ENCODE measurements at places on chromosomes 3 and 15.

- DNase-seq = no peak
Observed at GRCh38 chr3:62332835-62333244, 40.5 kb downstream of the FEZF2 start.

DNA sequence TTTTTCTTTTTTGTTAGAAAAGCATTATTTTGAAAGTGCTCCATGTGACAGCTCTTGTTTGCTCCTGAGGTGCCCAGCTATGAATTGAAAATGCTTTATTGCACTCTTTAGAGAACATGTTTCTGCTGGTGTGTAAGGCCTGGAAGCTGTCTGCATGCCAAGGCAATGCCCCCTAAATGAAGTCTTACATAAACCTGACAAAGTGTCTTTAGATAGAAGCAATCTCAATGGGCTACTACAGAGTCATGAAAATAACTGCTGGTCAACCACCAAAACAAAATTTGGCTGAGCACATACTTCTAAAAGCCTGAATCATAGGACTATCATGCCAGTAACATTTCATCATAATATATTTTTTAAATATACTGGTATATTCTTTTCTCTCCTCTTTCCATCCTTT is 178.7 kb downstream of the THRB start:
- DNase-seq = no peak

DNA sequence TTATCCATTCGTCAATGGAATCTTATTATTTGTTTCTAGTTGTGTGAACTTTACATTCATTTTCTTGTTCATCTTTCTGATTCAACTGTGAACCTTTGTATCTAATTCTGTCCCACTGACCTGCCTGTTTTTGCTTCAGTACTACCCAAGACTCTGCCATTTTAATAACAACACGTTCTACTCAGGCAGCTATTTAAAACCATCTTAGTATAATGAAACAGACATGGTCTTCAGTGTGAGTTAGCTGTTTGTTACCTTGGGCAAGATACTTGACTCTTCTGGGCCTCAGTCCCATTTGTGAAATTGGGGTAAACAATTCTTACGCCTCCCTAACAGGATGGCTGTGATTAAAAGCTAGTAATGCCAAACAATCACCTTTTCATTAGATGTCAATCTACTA is 1.6 kb downstream of the BTBD1 start:
- DNase-seq = no peak

DNA sequence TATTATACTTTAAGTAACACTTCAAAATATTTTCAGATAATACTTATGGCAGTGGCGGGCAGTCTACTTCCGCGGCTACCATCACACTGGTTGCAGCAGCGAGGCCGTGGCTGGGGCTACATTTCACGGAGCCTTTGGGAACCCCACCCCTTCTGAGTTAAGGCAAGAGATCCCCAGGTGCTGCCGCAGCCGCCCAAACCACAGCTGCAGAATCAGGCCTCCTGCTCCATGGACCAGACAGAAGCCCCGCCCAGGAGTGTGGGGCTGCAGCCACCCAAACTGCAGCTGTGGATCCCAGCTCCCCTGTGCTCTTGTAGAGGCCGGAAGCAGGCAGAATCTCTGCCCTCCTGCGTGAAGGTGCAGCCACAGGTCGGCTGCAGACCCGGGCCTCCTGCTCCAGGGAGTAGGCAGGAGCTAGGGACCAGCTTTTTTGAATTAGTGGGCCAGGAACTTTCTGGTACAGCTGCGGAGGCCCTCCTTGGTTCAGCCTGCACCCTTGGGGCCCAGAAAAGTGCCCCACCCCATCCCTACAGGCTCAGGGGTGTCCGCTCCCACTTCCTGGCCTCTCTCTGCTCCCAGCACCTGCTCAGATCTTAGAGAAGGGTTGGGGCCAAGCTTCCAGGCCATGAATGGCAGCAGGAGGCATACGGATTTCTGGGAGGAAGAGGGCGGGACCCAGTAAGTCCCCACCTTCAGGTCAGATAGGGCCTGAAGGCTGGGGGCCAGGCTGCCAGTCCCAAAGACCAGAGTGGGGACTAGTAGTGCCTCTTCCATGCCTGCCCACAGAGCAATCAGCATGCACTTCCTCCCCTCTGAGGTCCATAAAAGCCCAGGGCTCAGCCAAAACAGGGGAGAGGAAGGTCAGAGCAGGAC is 1188.8 kb upstream of the CADM2 start:
- DNase-seq = no peak

DNA sequence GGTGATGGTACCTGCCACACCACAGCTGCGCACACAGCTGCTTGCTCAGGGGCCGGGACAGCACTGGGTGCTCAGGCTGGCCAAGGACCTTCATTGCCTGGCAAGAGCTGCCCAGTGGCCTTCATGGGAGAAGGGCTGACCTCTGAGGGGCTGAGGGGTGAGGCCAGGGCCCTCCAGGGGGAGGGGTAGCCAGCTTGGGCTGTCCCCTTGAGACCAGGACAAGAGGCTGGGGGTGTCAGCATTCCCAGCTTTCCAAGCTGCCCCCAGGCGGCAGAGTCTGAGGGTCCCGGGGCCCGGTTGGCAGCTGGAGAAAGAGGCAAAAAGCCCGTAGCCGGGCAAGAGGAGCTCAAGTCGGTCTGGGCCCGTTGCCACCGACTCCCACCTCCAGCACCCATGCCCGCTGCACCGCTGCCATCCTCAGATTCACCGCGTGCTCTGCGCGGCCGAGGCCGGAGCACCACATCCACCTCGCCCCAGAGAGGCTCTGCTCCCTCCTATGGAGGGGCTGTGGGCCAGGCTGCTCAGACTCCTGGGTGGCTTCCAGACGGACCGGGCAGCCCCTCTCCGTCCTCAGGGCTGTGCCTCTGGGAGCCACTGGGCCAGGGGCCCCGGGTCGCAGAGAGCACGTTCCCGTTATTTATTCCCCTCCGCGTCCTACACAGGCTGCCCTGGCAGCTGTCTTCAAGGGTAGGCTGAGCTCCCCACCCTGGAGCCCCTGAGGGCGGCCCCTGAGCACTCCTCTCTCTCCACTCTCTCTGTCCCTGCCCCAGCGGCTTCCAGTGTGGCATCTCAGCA is 51.5 kb downstream of the PLXNA1 start:
- DNase-seq = no peak

- DNase-seq = no peak
Observed at GRCh38 chr3:50385754-50386153, 26.4 kb upstream of the TMEM115 start.

- DNase-seq = no peak
Observed at GRCh38 chr15:92708635-92709034, 53.1 kb upstream of the FAM174B start.

DNA sequence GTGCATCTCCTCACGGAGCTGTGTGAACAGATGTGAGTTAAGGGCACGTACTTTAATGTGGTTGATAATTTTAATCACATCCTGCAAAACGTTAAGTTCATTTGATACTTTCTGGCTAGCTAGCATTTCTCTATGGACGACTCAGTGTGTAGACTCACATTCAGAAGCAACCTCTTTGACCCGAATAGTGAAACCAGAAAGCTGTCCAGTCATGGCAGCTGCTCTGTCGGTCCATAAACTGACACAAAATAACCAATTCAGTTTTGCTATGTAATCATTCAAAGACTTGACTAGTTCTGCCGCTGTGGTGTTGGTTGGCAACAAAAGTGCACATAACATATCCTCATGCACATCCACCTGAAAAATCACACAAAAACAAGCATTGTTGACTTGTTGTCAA is 3.7 kb upstream of the GFM1 start:
- no peak for DNase-seq

DNA sequence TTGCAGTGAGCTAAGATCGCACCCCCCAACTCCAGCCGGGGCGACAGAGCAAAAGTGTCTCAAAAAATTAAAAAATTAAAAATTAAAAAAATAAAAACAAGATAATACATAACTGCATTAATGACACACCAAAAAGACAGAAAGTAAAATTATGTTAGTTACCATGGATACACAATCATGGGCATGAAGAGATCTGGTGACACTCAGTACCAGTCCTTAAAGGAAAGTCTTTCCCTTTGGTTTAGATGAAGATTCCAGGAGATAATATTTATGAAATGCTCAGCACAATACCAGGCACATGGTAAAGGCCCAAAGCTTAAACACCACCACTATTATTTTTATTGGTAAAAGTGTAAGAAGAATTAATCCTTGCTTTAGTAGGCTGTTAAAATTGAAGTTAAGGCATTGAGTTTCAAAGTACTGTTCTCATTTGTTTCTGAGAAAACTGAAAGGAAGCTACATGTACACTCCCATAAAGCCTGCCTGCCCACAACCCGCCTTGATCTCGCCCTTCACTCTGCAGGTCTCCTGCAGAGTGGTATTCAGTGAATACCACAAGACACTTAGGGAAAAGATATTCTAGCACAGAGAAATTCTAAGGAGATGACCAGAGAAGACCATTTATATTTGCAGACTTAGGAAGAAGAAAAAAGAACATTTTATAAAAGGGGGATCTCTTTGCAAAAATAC is 52.3 kb downstream of the SUCLG2 start:
- DNase-seq = no peak

DNA sequence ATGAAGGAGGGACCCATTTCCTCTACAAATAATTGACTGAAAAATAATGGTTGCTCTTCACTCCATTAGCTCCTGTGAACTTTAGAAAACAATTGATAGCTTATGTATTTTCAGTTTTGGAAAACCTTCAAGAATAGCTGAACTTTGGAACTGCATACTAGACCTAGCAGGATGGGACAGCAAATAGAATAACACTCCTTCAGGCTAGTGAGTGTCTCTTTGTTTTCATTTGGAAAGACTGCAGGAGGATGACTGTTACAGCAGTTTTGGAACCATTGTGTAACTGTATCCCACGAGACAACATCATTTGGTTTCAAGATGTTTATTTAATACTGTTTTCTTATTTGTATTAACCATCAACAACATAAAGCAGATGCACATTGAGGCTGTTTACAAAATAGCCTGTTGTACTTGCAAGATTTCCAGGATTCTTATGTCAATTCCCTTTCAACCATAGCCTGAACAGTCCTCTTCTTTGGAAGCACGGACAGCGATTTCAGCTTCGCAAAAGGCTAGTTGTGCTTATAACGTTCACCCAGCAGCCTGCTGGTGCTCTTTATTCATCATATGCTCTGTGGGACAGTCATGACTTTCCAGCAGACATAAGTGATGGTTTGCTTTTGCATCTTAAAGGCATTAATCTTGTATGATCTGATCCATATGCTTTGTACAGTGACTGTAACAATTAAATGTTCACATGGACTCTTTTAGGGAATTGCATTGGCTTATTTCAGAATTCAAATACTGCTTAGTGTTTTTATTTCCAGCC is 335.5 kb downstream of the IL5RA start:
- DNase-seq = peak; percentile 79

DNA sequence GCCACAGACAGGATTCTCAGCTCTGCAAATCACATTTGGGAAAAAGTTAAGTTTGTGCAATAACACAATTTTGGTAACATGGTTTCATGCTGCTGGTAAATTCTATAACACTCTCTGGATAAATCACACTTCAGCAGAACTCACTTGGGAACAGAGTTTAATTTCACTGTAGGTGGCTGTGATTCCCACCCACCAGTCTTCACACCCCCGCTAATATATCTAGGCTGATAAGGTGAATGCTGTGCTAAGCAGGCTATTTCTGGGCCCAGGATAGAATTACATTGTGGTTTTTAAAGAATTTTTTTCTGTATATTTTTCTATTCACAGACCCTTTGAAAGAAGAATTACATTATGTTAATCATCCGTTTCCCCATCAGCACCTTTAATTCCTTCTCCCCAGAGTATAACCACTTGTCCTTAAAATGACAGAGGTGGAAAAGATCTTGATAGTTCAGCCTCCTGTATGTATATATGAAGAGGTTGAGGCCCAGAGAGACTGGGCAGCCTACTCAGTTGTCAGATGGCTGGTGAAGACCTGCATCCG is 22.9 kb downstream of the MAP2K1 start:
- no peak for DNase-seq

DNA sequence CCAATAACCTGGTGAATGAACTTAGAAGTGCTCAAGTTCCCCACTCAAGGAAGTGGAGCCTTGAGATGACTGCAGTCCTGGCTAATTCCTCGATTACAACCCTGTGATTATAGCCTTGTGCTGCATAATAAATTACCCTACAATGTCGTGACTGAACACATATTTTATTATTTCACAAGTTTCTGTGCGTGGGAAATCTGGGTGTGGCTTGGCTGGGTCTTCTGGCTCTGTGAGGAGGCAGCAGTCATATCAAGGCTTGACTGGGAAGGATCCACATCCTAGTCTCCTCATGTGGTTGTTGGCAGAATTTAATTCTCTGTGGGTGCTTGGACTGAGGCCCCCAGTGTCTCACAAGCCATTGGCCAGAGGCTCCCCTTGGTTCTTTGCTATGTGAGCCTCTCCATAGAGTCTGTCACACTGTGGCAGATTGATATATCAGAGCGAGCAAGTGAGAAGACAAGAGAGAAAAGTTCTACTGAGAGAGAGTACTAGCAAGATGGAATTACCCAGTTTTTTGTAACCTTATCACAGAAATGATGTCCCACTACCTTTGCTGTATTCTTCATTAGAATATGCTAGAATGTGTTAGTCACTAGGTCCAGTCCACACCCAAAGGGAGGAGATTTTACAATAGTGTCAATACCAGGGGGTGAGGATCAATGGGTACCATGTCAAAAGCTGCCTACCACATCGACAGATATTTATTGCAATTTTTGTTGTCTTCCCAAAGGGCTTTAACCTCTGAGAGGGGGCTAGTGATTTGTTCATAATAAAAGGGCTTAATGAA is 102.8 kb upstream of the TBC1D5 start:
- no peak for DNase-seq

DNA sequence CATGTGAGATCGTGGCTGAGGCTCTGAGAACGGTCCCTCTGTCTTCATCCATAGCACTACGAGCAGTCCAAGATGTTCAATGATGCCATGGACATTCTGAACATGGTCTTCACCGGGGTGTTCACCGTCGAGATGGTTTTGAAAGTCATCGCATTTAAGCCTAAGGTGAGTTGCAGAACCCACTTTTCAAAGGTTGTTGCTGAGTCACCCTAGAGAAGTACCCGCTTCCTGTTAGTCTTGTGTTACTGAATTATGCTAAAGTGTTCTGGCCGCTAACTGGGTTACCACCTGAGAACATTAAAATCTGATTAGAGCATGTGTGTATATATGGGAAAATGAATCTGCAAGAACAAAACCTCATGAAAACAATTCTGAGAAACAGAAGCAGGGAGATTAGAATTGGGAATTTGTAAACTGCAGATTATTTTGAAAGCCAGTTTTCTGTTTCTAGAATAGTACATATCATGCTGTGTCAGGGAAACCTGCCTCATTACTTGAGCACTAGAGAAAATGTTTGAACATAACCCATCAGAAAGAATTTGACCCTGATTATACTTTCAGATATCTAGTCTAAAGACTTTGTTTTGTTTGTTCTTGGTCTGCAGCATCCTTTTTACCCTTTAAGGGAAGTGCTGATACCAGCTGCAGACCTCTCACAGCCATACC is 92.6 kb downstream of the CHDH start:
- DNase-seq = no peak

- no peak for DNase-seq
Observed at GRCh38 chr3:101988596-101988995, 139.3 kb downstream of the NFKBIZ start.

GRCh38 chr15:29668120-29668602 is 154.1 kb downstream of the TJP1 start:
- DNase-seq = no peak

GRCh38 chr3:52712291-52713212 is 6.6 kb downstream of the SPCS1 start:
- no peak for DNase-seq

Measured in forelimb muscle (tissue), 1 donor.